ENCODE measurements at places on chromosomes 5 and 9.
A peak's percentile ranks its signal among the peaks of the same experiment; 100 is the strongest.

DNA sequence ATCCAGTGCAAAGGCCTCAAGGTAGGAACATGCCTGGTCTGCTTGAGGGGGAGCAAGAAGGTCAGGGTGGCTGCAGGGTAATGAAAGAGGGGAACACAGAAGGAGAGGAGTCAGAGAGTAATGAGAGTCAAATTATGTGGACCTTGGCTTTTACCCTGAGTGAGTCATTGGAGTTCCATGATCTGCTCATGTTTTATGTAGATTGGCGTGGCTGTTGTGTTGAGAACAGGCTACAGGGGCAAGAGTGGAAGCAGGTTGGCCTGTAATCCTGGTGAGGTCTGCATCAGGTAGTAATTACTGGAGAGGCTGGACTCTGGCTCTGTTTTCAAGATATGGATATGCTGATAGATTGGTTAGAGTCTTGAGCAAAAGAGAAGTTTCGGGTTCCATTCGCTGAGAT is 177.7 kb upstream of the NR3C1 start:
- no peak for DNase-seq

- no peak for DNase-seq
Measured at GRCh38 chr5:78127875-78128274, 166.6 kb downstream of the AP3B1 start.

DNA sequence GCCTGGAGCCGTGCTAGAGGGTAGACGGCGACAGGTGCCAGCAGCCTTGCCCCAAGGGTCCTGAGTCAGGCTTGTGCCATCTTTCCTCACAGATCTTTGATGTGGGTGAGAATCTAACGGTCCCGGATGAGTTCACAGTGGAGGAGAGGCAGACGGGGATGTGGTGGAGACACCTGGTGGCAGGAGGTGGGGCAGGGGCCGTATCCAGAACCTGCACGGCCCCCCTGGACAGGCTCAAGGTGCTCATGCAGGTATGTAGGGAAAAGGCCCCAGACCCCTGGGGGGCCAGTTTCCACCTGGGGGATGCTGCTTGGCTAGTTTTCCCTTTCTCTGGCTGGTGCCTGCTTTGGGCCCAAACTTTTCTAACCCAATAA is 24.0 kb downstream of the PTGES2 start:
- DNase-seq = no peak

DNA sequence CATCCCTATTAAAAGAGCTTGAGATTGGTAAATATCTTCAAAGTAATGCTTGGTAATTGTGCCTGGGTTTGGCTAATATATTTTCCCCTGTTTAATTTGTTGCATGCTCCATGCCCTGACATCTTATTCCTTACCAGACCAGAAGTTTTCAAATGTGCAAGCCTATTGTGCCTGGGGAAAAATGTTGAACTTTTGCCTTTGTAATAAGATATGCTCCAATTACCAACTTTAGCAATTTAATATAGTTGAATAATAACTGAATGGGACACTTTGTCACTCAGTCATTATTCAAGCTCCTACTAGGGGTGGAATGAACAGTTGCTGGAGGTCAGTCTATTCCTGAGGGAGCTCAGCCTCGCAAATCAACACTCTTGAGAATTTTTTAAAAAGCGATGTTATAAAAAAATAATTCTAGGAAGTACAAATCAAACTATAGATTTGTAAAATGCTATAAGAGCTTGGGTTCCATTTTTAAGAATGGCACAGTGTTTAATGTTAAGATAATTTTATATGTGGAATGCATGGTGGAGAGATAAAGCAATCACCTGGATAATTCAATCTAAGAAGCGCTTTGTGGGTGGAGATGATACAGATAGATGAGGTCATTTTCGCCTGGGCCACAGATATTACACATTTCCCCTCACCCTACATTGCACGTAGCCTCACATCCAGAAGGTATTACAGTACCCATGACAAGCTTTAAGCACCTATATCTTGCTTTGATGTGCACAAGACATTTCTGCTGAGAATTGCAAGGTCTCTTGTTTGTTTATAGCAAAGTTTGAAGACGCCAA is 231.8 kb downstream of the PIK3R1 start:
- no peak for DNase-seq

- no peak for DNase-seq
Measured at GRCh38 chr5:81533629-81534405, 139.9 kb upstream of the ACOT12 start.

DNA sequence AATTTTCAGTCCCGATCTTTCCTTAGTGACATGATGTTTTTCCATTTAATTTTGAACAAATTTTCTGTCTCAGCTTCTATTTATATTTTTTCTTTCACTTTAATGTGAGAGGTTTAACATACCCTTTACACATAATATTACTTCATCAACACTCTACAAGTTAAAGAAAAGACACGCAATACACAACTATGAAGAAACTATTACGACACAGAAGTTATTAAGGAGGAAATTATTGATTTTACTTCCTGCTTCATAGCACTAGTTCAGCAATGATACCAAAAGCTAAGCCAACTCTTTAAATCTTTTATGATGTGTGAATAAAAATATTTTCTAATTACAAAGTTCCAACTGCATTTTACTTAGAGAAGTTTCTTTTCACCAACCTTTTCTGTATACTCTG is 432.3 kb upstream of the DAB2 start:
- DNase-seq = no peak

- peak; percentile 39 for DNase-seq
Measured at GRCh38 chr5:60196385-60197113, 303.0 kb upstream of the PDE4D start.

DNA sequence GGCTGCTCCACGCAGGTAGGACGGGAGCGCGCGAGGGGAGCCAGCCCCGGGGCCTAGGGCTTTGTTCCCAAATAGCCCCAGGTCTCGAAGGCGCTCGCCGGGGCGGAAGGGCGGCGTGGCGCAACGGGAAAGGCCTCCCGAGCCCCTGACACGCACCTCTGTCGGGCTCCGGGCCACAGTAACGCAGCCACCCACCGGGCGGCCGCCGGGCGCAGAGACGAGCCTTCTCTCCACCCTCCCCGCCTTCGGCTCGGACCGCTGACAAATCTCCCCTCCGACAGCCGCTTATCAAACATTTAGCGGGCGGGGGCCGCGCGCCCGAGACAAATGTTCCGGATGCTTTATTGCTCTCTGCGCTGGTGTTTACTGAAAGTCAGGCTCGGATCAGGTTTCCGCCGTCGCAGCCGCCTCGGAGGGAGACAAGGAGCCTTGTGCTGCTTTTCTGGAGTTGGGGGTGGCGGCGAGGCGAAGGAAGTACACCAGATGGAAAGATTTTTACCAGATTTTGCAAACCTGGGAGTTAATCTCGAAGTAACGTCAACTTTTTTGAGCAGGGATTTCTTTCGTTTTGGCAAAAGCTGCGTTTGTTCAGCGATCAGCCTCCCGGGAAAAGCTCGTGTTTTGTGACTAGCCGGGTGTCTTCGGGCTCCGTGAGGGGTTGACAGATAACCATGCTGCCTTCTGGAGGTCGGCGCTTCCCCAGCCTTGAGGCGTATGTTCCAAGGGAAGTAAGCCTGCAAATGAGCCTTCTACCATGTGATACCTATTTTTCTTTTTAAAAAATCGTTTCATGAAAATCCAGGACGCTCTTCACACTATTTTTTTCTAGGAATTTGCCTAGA is 950 bp downstream of the RGMB start:
- peak; percentile 79 for DNase-seq

GRCh38 chr5:170028124-170028523 is 47.8 kb upstream of the INSYN2B start:
- DNase-seq = no peak

DNA sequence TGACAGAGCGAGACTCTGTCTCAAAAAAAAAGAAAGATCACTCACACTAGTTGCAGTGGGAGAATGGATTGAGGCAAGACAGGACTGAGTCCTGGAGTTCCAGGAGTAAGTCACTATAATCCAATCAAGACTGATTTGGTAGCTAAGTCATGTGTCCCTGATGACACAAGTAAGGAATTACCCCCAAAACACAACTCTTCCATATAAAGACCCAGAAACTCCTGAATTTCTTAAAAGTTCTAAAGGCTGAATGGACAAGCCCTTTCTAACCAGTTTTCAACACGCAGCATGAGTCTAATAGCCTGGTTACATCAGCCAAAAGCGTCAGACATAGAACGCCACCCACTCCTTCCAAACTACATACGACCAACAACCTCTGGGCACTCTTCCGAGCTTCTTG is 2.5 kb downstream of the ZFP62 start:
- no peak for DNase-seq

DNA sequence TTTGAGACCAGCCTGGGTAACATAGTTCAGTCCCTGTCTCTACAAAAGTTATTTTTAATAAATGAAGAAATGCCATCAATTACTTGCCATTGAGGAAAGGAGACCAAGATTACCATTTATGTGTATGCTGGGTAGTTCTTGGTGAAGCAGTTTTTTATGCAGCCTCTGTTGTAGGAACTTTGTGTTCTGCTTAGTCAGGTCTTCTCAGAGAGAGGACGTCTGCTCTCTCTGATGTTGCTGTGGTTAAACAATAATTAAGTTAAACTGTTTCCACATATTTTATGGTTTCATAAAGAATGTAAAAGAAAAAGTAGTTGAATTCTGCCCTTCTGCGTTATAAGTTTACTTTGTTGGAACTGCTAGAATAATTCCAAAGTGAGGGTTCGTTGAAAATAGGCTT is 210.5 kb downstream of the KDM4C start:
- no peak for DNase-seq

DNA sequence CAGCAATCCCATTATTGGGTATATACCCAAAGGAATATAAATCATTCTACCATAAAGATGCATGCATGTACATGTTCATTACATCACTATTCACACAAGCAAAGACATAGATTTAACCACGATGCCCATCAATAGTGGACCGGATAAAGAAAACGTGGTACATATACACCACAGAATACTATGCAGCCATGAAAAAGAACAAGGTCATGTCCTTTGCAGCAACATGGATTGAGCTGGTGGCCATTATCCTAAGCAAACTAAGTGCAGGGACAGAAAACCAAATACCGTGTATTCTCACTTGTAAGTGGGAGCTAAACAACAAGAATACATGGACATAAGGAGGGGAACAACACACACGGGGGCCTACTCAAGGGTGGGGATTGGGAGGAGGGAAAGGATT is 33.8 kb upstream of the LAMC3 start:
- DNase-seq = no peak

GRCh38 chr9:119803679-119804078 is 434.4 kb upstream of the BRINP1 start:
- DNase-seq = no peak

- DNase-seq = no peak
Measured at GRCh38 chr9:125156551-125156950, 13.2 kb upstream of the SCAI start.

DNA sequence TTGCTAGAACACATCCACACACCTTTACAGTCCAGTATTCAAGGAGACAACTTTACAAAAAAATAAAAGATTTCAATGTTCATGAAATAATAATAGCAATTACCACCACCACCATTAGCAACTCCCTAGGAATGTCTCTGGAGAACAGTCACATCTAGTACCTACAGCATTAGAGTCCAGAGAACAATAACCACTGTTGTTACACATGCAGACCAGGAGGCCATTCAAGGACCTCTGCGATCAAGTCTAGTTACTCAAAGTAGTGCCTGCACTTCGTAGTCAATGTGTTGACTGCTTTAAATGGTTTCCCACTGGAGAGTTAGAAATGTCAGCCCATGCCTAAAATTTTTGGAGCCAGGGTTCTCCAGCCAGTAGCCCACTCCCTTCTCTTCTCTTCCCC is 244.4 kb downstream of the DEPDC1B start:
- DNase-seq = no peak

- DNase-seq = peak; percentile 42
Measured at GRCh38 chr9:127910613-127911205, 6.1 kb downstream of the ST6GALNAC4 start.

DNA sequence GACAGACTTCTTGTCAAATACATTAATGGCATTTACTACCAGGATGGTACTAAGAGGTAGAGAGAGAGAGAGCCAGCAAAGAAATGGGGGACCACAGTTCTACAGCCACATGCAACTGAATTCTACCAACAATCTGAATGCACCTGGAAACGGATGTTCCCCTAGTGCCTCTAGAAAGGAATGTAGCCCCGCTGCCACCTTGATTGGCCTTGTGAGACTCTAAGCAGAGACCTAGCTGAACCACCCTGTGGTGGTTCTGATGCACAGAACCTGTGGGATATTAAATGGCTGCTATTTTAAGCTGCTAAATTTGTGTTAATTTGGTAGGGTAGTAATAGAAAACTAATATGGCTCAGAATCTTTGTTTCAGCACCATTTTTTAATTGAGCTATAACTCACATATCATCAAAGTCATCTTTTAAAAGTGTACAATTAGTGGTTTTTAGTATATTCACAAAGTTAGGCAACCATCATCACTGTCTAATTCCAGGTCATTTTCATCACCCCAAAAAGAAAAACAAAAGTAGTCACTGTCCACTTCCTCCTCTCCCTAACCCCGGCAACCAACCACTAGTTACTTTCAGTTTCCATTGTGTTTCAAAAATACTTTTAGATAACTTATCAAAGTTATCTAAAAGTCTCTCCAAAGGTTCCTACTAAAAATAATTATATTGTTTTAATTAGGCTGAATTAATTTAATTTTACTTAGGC is 51.7 kb downstream of the CPLANE1 start:
- no peak for DNase-seq

- DNase-seq = peak; percentile 57
Measured at GRCh38 chr9:97803167-97804058, 49.6 kb upstream of the FOXE1 start.

- peak; percentile 91 for DNase-seq
Measured at GRCh38 chr9:2016408-2017330, 1.5 kb downstream of the SMARCA2 start.

DNA sequence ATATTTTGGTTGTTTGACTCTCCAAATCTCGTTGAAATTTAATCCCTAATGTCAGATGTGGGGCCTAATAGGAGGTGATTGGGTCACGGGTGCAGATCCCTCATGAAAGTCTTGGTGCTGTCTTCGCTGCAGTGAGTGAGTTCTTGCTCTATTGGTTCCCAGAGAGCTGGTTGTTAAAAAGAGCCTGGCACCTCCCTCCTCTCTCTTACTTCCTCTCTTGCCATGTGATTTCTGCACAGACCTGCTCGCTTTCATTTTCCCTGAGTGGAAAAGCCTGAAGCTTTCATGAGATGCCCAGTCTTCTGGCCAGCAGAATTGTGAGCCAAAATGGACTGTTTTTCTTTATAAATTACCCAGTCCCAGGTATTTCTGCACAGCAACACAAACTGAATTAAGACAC is 221.6 kb downstream of the MAT2B start:
- no peak for DNase-seq

- no peak for DNase-seq
Measured at GRCh38 chr9:324971-325370, 110.3 kb downstream of the DOCK8 start.

Measured in left hindlimb (tissue), 1 donor.